Left lung (tissue), 14 donors: ENCODE measurements at places on chromosomes 13 and 19.
A peak's percentile ranks its signal among the peaks of the same experiment; 100 is the strongest.

DNA sequence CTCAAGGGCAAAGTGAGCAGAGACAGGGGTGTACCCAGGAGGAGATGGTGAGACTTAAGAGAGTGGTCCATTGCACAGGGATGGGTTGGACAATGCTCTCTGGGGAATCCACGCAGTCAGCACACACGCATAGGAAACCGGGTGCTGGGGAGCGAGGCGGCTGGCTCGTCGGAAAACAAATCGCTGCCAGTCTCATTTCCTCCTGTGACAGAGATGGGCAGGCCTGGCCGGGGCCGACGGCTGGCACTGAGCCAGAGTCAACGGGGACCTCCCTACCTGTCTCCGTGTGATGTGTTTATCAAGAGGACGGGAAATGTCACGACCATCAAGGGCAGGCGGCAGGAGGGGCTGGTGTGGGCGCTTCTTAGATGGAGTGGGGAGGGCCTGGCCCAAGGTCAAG, 27.3 kb downstream of the PTPRS start:
- no peak for DNase-seq

DNA sequence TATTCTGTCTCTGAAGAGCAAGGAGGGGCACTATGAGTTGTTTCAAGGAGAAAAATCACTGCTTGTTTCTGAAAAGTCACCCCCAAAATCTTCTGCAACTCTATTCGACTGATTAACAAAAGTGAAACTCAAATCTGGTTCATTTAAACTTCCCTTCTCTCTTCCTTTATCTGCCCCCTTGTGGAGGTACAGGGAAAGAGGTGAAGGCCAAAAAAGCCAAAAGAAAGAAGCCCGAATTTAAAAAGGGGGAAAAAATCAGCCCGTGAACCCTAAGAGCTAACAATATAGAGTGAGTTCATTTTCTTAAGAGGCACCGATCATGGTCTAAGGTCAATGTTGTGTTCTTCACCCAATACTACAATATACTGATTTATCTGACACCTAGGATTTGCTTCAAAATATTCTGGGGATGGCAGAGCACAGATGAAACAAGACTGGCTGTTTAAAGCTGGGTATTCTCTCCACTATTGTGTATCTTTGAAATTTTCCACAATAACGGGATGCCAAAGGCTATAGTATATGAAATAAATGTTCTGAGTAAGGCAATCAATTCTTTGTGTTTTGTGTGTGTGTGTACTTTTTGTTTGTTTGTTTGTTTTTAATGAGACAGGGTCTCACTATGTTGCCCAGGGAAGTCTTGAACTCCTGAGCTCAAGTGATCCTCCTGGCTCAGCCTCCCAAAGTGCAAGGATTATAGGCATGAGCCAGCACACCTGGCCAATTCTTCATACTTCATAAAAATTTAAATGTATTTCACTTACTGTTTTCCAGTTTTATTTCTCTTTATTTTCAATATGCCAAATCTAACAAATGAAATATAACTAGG, 55.0 kb upstream of the EEF1AKMT1 start:
- no peak for DNase-seq

DNA sequence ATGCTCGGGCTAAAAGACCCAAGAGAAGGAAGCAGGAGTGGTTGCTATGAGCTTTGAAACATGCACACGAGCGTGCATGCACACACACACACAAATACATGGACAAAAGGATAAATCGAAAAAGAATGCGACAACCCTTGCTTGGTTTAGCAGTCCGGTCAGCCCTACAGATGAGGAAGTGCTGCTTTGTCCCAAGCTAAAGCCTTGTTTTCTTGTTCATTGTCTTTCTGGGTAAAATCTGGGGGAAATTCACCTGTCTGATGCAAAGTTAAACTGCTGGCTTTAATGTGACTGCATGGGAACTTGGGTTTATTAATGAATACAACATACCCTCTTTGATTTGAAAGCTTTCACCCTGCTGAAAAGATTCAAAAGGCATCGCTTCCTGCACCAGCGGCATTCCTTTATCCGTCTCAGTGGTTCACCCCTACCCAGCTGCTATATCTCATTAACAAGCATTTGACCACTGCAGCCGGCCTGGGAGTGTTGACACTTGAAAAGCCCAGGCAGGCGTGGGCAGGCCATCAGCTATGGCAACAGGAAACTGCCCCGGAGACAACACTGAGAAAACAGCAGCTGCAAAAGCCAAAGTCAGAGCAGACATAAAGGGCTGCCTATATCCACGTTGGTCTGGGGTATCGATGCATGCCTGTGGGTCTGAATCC, 301.7 kb downstream of the NDFIP2 start:
- peak; percentile 78 for DNase-seq

- DNase-seq: no peak
Measured at GRCh38 chr13:27583645-27584044, 36.7 kb downstream of the LNX2 start.

GRCh38 chr13:19586904-19587634, 25.7 kb upstream of the TPTE2 start:
- no peak for DNase-seq

GRCh38 chr19:49666120-49666444, 349 bp downstream of the BCL2L12 start:
- DNase-seq: no peak

- peak; percentile 73 for DNase-seq
Measured at GRCh38 chr13:32261567-32261966, 53.6 kb downstream of the ZAR1L start.
